ENCODE measurements at places on chromosomes 6 and 20. TPM values are rescaled to one million over a fixed set of nuclear protein-coding genes. Genes with fewer than 3 reads are reported as not detected.

DNA sequence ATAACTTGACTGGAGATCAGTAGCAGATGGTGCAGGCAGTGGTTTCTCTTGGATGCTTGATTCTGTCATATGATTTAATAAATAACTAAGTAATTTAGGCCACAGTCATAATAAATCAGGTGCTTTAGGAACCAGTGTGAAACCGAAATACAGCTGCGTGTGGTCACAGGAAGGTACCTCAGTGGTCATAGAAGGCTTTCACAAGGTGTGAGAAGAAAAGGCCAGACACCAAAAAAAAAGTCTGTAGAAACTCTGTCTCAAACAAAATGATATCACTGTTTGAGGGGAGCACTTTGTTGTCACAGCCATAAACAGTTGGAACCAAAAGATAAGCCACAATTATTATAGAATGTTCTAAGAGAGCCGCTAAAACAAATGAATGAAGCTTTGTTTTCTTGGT, 56.5 kb downstream of the ARMC2 start:
- no peak for DNase-seq

DNA sequence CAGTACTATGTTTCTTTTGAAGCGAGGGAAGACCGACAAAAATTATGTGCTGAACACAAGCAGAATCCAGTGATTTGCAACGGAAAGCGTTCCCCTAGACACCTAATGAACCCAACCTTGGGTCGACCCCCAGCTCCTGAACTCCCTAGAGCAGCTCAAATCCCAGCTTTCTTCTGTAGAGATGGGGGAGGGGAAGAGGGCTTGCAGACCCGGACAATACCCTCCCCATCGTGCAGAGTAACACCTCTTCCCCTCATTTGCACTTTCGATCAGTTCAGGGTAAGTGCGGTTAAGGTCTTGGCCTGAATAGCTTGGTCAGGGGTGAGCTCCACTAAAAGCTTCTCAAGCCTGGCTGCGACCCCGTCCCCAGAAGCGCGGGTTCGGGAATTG, 404 bp downstream of the CEP162 start:
- DNase-seq: no peak

DNA sequence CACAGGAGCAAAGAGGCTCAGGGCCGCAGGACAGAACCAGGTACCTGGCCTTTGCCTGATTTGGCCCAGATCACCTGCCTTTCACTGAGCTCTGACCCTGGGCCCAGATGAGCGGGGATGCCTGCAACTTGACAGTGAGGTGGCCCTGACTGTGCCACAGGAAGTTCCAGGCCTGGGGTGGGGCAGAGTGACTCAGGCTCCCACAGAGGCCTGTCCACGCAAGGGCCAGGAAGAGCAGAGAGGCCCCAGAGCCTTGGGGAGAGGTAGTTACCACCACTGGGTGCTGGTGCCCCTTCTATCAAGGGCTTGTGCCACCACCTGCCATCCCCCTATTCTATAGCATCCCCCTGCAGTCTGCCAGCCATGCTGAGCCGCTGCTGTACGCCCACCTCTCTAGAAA, 4.1 kb upstream of the NOL4L start:
- DNase-seq: no peak

DNA sequence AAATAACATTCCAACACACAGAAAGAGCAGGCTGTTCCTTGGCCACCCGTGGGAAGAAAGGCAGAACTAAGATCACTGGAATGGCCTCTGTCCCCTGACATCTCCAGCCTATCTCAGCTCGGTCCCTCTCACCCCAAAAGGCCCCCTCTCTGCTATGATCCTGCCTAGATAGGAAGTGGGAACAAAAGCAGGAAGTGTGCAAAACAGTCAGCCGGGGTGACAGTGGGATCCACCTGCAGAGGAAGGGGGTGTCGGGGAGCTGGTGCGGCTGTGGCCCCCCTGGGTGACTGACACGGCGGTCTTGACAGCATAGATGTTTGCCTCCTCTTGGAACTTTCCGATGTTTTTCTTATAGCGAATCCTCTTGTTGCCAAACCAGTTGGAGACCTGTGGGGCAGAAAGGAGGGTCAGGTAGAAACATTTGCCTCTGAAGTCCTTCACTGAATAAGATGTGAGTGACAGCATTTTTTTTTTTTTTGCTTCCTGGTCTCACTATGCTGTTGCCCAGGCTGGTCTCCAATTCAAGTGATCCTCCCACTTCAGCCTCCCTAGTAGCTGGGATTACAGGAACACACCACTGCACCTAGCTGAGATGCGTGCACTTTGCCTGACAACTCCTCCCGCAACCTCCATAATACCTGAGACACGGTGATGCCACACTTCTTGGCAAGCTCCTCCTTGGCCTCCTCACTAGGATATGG, 2.8 kb downstream of the PBX2 start:
- no peak for DNase-seq

DNA sequence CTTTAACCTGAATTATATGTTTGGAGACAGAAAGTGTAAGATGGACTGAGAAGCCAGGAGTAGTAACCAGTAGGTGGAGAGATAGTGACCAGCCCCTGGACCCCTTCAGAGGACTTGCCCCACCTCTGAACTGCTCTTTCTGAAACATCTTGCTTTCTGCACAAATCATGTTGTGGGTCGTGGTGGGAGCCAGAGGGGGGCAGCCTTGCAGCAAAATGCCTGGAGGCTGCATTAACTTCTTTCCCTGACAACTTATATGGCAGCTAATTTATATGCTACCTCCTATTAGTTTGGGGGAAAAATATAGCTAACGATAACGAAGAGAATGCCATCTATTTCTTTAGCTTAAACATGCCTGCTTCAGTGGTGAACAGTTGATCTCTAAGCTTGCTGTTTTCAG, 859.8 kb downstream of the MAFB start:
- DNase-seq: peak; percentile 50

DNA sequence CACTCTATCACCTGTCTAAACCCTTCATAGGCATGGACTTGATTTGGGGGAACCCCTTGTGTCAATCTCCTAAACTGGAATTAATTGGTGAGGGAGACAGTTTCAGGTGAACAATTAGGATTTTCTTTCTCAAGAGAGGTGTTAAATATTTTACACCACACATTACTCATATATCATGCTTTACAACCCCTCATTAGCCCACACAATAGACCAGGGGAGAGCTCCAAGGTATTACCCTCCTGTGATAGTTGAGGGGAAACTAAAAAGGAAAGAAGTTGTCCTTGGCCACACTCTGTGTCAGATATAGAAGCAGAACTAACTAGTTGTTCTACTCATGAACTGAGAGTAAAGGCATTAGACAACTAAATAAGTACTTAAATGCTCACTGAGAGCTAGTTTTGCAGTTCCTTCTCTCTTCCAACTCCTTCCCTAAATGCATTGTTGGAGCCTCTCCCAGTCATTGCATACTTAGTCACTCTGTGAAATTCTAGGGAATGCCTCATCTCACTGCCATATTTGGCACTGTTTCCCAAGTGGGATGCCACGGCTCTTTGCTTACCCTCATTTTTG, 183.7 kb upstream of the CEP162 start:
- no peak for DNase-seq

GRCh38 chr6:18245642-18246041, 18.7 kb downstream of the DEK start:
- DNase-seq: no peak

DNA sequence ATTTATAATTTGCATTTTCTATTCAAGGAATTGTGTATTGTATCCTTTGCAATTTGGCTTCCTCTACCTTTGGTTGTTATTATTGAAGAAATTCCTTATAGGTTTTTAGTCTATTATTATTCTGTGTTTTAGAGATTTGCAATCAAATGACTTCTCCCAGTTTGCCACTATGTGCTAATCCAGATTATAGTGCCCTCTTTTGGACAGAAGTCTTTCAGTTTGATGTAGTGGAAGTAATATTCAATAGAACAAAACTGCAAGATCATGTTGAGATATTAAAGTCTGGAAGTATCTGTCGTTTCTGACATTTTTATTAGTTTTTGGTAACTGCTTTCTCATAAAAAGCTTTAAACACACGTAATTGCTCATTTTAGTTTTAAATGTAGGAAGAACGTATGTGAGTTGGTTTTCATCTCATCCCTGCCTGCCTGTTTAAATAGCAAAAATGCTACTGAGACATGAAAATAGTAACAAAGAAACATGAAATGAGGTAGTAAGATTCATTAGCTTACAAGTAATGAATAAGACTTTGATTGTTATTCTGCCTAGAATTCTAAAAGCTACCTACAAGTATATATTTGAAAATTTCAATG, 72.8 kb downstream of the RTN4IP1 start:
- no peak for DNase-seq

DNA sequence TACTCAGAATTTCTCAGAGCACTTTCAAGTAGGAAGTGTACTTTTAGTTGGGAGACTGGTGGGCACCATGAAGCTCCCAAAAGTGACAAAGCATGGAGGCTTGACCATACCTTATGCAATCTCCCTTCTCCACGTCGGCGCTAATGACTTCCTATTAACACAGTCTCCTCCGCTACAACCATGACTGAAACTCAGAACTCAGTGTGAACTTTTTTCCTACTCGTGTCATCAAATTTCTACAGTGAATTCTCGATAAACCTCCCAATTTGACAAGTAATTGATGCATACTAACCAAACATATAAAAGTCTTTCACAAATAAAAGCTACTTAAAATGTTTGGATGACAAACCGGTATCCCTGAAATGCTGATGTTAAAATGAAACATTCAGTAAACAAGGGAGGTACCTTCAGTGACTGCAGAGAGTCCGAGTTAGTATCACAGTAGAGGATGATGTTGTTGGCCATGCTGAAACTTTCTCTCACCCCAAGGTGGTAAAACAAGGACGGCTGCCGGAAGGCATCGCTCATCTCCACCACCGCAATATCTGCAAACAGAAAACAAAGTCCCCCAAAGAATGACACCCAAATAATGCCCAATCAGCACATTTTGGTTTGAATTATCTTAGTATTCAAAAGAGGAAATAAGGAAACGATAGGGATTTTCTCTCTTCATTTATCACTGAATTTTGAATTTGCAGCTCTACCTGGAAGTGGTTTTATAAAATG, 72.1 kb downstream of the MAP3K5 start:
- DNase-seq: no peak

GRCh38 chr6:114471450-114471849, 128.6 kb upstream of the HS3ST5 start:
- DNase-seq: no peak

DNA sequence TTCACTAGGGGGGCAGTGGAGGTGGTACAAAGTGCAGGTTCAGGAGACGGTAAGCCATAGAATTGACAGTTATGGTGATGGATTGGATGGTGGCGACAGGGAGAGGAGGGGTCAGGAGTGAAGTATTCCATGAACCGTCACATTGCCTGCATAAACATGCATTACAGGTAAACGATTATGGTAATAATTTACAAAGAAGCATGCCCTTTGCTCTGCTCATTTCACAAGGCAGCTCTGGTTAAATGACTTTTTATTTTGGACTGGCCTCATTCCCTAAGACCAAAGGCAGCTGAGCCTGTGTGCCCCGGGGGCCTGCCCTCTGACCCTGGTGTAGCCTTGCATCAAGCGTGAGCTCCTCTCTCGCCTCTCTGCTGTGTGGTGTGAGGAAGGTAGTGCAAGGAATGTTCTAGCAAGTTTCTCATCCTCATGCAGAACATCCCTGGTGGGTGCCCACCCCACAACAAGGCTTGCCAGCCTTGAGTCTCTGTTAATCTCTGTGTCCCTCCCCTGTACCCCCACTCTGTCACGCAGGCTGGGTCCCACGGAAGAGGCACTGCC, 59.0 kb downstream of the PPP1R14C start:
- DNase-seq: no peak

- DNase-seq: no peak
These were observed 13.5 kb downstream of the HAO1 start for GRCh38 chr20:7926767-7927166.

- peak; percentile 75 for DNase-seq
These were observed 6.6 kb downstream of the TRIM15 start for GRCh38 chr6:30169658-30170614.

GRCh38 chr6:108781419-108782100, 66.7 kb upstream of the ARMC2 start:
- peak; percentile 53 for DNase-seq

- DNase-seq: no peak
These were observed 234.2 kb upstream of the SULF2 start for GRCh38 chr20:48019496-48019895.

- no peak for DNase-seq
These were observed 1.3 kb downstream of the RNF24 start for GRCh38 chr20:4014031-4014474.

DNA sequence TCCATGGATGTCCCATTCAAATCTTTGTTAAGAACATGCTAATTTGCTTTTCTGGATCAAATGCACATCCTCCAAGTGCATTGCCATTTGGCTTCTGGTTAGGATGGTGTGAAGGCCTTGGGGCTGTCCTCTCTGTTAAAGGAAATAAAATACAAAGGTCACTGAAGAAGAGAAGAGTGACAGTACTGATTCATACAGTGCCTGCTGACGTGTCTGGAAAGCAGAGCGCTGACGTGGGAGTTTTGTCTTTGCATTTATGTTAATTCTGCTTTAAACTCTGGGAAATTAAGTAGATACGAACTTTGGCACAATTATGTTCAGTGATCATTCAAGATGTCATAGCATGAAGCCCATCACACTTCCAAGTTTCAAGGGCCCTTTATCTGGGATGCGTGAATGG, 33.2 kb downstream of the SYNDIG1 start:
- no peak for DNase-seq

- no peak for DNase-seq
These were observed 124.3 kb upstream of the CNR1 start for GRCh38 chr6:88290411-88290810.

RFX6 gene
- total RNA-seq: not detected

CAGE1 gene
- 0.21 TPM for total RNA-seq

SLC17A1 gene
- total RNA-seq: not detected

CGA gene
- total RNA-seq: not detected

ZNF165 gene
- total RNA-seq: 3.5 TPM

TCF21 gene
- total RNA-seq: not detected

OSTM1 gene
- 20.9 TPM for total RNA-seq

SAPCD1 gene
- 1.8 TPM for total RNA-seq

HDAC2 gene
- 223 TPM for total RNA-seq

NRSN1 gene
- not detected for total RNA-seq

All from H7 (cell line).